ENCODE measurements at places on chromosomes 13 and 19.

DNA sequence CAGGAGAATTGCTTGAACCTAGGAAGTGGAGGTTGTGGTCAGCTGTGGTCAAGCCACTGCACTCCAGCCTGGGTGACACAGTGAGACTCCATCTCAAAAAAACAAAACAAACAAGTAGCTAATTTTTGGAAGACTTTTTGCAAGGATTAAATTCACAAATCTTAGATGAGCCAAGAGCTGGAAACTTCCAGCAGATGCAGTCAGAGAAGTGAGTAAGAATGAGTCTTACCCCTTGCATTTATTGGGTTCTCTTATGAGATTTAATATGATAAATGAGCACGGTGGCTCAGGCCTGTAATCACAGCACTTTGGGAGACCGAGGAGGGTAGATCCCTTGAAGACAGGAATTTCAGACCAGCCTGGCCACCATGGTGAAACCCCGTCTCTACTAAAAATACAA lies 44.9 kb upstream of the NBEA start:
- no peak overlapping the region for H3K4me3 ChIP-seq
- peaks cover 12% of the 10 kb centered on the region for H3K27me3 ChIP-seq
- no peak for DNase-seq
- no peaks in the 10 kb centered on the region for H3K4me1 ChIP-seq
- no peak overlapping the region for H3K27ac ChIP-seq
- H3K36me3 ChIP-seq: no peaks in the 10 kb centered on the region

- no peaks in the 10 kb centered on the region for H3K27me3 ChIP-seq
- DNase-seq: no peak
- H3K4me3 ChIP-seq: no peak overlapping the region
- H3K36me3 ChIP-seq: no peaks in the 10 kb centered on the region
These were observed 3.8 kb upstream of the RBM26 start for GRCh38 chr13:79409828-79410227.

GRCh38 chr19:12774588-12775555 lies at the start of gene HOOK2:
Gene HOOK2 (minus strand): TSS chr19:12775552. CDS start chr19:12775449, 103 bp downstream.
- no peak for DNase-seq
- H3K4me1 ChIP-seq: peaks cover 50% of the 10 kb centered on the region
- H3K36me3 ChIP-seq: no peaks in the 10 kb centered on the region
- peak within 1 kb of the TSS; percentile 35 for H3K27ac ChIP-seq

- H3K36me3 ChIP-seq: peaks cover 27% of the 10 kb centered on the region
- no peaks in the 10 kb centered on the region for H3K27me3 ChIP-seq
- peaks cover 19% of the 10 kb centered on the region for H3K4me1 ChIP-seq
- peak overlapping the region; percentile 94 for H3K27ac ChIP-seq
These were observed 27.6 kb downstream of the ZNF607 start for GRCh38 chr19:37691881-37692504.

DNA sequence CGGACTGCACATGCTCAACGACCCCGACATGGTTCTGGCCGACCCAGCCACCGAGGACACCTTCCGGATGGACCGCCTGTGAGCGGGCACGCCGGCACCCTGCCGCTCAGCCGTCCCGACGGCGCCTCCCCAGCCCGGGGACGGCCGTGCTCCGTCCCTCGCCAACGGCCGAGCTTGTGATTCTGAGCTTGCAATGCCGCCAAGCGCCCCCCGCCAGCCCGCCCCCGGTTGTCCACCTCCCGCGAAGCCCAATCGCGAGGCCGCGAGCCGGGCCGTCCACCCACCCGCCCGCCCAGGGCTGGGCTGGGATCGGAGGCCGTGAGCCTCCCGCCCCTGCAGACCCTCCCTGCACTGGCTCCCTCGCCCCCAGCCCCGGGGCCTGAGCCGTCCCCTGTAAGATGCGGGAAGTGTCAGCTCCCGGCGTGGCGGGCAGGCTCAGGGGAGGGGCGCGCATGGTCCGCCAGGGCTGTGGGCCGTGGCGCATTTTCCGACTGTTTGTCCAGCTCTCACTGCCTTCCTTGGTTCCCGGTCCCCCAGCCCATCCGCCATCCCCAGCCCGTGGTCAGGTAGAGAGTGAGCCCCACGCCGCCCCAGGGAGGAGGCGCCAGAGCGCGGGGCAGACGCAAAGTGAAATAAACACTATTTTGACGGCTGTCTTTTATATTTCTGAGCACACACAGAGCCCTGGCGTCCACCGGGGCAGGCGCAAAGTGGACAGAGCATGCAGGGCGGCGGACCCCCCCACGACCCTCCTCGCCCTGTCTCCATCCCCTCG lies 13.6 kb downstream of the COMP start:
- H3K36me3 ChIP-seq: no peaks in the 10 kb centered on the region
- no peak for DNase-seq
- peaks cover 5% of the 10 kb centered on the region for H3K4me1 ChIP-seq
- H3K4me3 ChIP-seq: no peak overlapping the region
- H3K27me3 ChIP-seq: no peaks in the 10 kb centered on the region

GRCh38 chr13:104106705-104107393 lies 1040.6 kb upstream of the SLC10A2 start:
- H3K4me1 ChIP-seq: no peaks in the 10 kb centered on the region
- no peaks in the 10 kb centered on the region for H3K27me3 ChIP-seq
- no peak overlapping the region for H3K4me3 ChIP-seq

- peaks cover 28% of the 10 kb centered on the region for H3K4me1 ChIP-seq
- H3K27ac ChIP-seq: no peak overlapping the region
- no peak for DNase-seq
- H3K4me3 ChIP-seq: no peak overlapping the region
- H3K36me3 ChIP-seq: peaks cover 3% of the 10 kb centered on the region
- H3K27me3 ChIP-seq: no peaks in the 10 kb centered on the region
These were observed 8.2 kb downstream of the CDK8 start for GRCh38 chr13:26262156-26262555.

GRCh38 chr13:48255090-48255489 lies 22.1 kb downstream of the ITM2B start:
- no peak overlapping the region for H3K4me3 ChIP-seq
- peaks cover 28% of the 10 kb centered on the region for H3K4me1 ChIP-seq
- no peaks in the 10 kb centered on the region for H3K27me3 ChIP-seq
- H3K36me3 ChIP-seq: peaks cover 20% of the 10 kb centered on the region

GRCh38 chr19:4694211-4694987 lies 24.3 kb upstream of the MYDGF start:
- no peak overlapping the region for H3K27ac ChIP-seq
- no peaks in the 10 kb centered on the region for H3K27me3 ChIP-seq
- H3K4me1 ChIP-seq: no peaks in the 10 kb centered on the region
- no peak overlapping the region for H3K4me3 ChIP-seq
- DNase-seq: no peak

GRCh38 chr19:947707-948539 lies 22.1 kb downstream of the ARID3A start:
- H3K36me3 ChIP-seq: no peaks in the 10 kb centered on the region
- no peak overlapping the region for H3K27ac ChIP-seq
- no peaks in the 10 kb centered on the region for H3K4me1 ChIP-seq
- H3K27me3 ChIP-seq: no peaks in the 10 kb centered on the region
- H3K4me3 ChIP-seq: no peak overlapping the region

- DNase-seq: no peak
- H3K27me3 ChIP-seq: no peaks in the 10 kb centered on the region
- H3K27ac ChIP-seq: no peak overlapping the region
- peaks cover 11% of the 10 kb centered on the region for H3K4me1 ChIP-seq
- H3K4me3 ChIP-seq: no peak overlapping the region
These were observed 66.2 kb downstream of the ZMYM2 start for GRCh38 chr13:20024702-20025101.

DNA sequence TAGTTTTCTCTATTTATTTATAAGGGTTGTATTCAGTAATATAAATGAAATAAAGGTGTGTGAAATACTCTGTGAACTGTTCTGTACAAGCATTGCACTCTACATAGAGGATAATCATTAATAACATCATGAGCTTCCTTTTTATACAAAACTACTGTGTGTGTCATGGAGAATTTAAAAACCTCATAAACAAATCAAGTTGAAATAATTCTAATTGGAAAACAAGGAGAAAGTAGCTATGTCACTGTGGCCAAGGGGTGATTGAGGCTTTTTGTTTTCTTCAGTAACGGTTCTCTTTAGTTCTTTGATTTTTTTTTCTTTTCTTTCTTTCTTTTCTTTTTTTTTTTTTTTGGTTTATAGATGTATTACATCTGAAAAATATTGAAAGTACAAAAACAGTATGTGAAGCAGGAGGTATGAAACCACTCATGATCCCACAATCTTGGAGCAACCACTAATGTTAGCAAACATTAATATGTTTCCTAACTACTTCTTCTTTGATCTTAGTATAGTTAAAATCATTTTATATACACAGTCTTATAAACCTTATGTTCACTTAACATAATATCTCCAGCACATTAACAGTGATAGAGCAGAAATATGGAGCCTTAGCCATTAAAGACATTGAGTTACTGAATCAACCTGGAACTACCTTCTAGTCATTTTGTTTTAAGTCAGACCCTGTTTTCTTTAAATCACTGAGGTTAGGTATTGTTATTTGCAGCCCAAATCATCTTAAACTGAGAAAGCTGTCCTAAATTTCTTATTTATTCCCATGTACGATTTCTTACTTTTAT lies 45.4 kb downstream of the WDFY2 start:
- H3K4me1 ChIP-seq: peaks cover 38% of the 10 kb centered on the region
- no peaks in the 10 kb centered on the region for H3K27me3 ChIP-seq
- DNase-seq: no peak

DNA sequence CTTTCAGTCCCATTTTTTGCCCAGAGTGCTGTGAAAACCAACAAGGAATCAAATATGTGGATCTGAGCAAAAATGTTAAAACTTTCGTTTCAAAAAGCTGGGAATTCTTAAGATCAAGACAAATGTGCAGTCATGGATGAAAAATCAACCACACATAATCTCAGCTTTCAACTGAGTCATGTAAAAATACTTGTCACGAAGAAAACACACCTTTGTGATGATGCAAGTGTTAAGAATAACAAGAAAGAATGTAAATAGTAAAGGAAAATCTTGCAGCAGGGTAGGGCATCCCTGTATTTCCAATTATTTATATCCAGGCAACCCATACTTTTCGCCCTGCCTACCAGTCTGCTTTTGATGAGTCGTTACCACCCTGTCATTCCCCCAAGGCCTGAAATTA lies 27.4 kb upstream of the DCLK1 start:
- H3K27ac ChIP-seq: no peak overlapping the region
- no peak overlapping the region for H3K4me3 ChIP-seq
- no peak for DNase-seq
- H3K36me3 ChIP-seq: no peaks in the 10 kb centered on the region
- H3K4me1 ChIP-seq: no peaks in the 10 kb centered on the region

DNA sequence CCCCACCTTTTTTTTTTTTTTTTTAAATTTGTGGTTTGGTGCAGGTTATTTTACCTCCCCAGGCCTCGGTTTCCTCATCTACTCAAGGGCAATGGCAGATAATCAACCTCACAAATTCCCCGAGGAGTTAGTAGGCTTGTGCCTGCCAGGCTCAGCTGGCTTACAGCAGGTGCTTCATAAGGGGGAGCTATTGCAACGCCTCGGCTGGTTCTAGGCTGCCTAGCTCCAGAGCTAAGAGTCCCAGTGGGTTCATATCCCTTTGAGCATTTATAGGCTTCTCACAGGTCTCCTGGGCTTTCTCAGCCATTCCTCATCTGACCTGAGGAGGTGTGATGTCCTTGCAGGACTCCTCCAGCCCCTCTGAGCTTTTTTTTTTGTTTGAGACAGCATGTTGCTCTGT lies 10.6 kb downstream of the BCKDHA start:
- H3K27ac ChIP-seq: no peak overlapping the region
- H3K27me3 ChIP-seq: no peaks in the 10 kb centered on the region
- no peak overlapping the region for H3K4me3 ChIP-seq
- peaks cover 10% of the 10 kb centered on the region for H3K4me1 ChIP-seq
- H3K36me3 ChIP-seq: no peaks in the 10 kb centered on the region

- no peak for DNase-seq
- no peaks in the 10 kb centered on the region for H3K36me3 ChIP-seq
- H3K27ac ChIP-seq: no peak overlapping the region
- no peaks in the 10 kb centered on the region for H3K4me1 ChIP-seq
- H3K27me3 ChIP-seq: no peaks in the 10 kb centered on the region
These were observed 381.4 kb downstream of the SLITRK6 start for GRCh38 chr13:85417807-85418206.

DNA sequence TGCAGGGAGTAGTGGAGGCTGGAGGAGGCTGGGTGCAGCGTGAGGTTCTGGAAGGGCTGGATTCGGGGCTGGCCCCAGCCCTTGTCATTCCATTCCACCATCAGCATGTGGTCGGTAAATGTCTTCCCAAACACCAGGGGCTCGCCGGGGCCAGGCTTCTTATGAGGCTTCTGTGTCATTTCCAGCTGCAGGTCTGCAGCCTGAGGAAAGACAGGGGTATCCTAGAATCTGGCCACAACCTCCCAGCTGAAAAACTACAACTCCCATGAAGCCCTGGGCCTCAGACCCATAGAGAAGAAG lies 4.4 kb downstream of the BCAT2 start:
- H3K4me1 ChIP-seq: peaks cover 26% of the 10 kb centered on the region
- peaks cover 1% of the 10 kb centered on the region for H3K36me3 ChIP-seq
- DNase-seq: no peak
- H3K27me3 ChIP-seq: no peaks in the 10 kb centered on the region

DNA sequence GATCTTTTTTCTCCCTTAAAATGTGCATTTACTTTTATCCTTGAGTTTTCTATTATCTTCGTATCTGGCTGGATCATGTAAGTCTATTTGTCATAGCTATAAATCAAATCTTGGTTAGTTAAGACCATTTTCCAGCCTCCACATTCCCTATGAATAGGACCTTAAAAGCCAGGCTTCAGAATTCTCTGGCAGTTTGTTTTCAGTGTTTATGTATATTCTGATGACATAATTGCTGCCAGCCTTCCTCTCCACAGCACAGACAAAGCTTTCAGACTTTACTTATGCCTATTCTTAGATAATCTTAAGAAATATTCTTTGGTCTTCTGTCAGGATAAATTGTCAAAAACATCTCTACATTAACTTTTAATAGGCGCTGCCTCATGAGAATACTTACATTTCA lies 870.8 kb upstream of the SPRY2 start:
- no peaks in the 10 kb centered on the region for H3K36me3 ChIP-seq
- DNase-seq: no peak
- H3K4me3 ChIP-seq: no peak overlapping the region
- no peak overlapping the region for H3K27ac ChIP-seq

DNA sequence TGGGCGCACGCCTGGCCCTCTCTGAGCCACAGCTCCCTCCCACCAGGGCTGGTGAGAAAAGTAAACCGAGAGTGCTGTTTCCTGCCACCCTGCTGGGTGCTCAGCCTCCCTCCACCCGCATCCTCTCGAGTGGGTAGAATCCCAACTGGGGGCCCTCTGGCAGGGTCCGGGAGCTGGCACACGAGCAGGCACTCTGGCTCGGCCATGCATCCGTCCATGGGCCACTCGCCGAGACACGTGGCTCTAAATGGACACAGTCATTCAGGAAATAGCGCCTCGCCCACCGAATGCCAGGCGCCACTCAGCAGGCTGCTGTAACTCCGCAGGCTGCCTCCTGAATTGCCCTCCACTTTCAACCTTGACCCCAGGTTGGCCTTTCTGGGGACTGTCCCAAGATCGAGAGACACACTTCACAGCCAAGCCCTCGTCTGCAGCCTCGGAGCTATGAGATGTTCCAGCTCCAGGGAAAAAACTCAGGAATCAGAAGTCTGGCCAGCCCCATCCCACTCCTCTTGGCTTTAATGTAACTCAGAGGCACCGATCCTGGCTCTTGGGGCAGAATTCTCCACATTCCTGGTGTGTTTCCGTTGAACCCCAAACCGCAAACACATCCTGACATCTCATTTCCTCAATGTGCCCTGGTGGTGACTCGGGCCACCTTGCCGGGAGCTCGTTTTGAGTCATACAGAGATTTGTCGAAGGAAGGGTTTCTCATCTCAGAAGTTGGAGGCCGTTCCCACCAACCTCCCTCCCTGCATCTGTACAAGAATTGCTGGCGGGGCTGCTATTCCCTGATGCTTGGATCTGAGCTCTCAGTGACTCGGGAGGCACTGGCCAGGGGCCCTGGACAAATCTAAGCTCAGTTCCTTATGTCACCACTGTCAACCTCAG lies 14.1 kb downstream of the KLF2 start:
- H3K27me3 ChIP-seq: peaks cover 43% of the 10 kb centered on the region
- peak overlapping the region; percentile 67 for H3K4me3 ChIP-seq
- peaks cover 71% of the 10 kb centered on the region for H3K4me1 ChIP-seq
- peak; percentile 79 for DNase-seq
- peaks cover 4% of the 10 kb centered on the region for H3K36me3 ChIP-seq

All from activated T-cell treated with anti-CD3 and anti-CD28 coated beads, Interleukin-2, amount 50 U/mL, for 72 hours (primary cell).